ENCODE measurements at places on chromosomes 3 and 15.

DNA sequence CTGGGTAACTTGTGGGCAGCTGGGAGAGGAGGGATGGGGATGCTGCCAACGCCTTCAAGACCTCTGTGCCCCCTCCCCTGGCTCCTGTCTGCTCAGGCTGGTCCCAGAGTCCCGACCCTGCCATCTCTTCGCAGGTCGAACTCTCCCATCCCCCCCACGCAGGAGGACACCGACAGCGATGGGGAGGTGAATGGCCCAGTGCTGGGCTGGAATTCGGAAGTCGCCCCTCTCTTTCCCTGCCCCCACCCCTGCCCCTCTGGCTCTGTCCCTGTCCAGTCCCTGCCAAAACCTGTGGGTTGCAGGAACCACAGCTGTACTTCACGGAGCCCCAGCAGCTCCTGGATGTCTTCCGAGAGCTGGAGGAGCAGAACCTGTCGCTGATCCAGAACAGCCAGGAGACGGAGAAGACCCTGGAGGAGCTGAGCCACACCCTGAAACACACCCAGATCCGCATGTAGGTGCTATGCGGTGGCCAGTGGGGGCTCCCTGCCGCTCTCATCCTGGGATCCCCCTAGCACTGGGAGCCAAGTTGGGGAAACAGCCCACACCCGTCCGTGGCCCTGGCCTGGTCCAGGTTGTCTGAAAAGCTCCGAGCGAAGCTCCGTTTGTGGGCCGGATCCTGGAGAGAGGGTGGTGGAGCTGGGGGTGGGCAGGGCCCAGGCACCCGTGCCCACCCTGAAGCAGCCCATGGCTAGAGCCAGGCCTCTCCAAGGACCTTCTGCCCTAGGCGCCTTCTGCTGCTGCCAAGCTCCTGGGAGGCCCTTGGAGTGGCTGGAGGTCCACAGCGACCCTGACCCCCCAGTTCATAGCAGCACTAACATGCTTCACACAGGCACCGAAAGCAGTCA is 28.7 kb downstream of the CFAP100 start:
- H3K27ac ChIP-seq = no peak overlapping the region
- H3K27me3 ChIP-seq = no peaks in the 10 kb centered on the region
- no peaks in the 10 kb centered on the region for H3K36me3 ChIP-seq
- no peak for DNase-seq

- no peaks in the 10 kb centered on the region for H3K36me3 ChIP-seq
- H3K4me1 ChIP-seq = peaks cover 4% of the 10 kb centered on the region
- DNase-seq = no peak
- no peak overlapping the region for H3K4me3 ChIP-seq
- no peak overlapping the region for H3K27ac ChIP-seq
- H3K27me3 ChIP-seq = no peaks in the 10 kb centered on the region
Measured at GRCh38 chr3:45100981-45101407, 45.2 kb downstream of the CDCP1 start.

GRCh38 chr3:71657831-71658530 is 67.2 kb downstream of the EIF4E3 start:
- no peak overlapping the region for H3K27ac ChIP-seq
- H3K4me1 ChIP-seq = no peaks in the 10 kb centered on the region
- H3K27me3 ChIP-seq = no peaks in the 10 kb centered on the region
- no peak for DNase-seq
- no peaks in the 10 kb centered on the region for H3K36me3 ChIP-seq

DNA sequence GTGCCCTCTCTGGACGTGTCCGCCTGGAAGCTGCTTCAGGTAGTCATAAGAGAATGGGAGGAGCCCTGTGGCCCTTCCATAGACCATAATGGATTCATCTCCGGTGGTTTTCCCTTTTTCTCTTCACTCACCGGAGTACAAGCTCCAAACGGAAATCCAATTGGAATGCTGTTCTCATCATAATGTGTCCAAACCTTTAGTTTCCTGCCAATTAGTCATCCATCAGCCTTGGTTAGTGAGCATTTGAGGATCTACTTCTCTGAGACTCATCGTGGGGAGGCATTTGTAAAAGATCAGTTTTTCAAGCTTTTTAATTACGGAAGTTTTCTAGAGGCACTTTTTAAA is 34.9 kb downstream of the ABHD2 start:
- H3K36me3 ChIP-seq = no peaks in the 10 kb centered on the region
- DNase-seq = no peak
- no peak overlapping the region for H3K27ac ChIP-seq
- H3K4me1 ChIP-seq = peaks cover 8% of the 10 kb centered on the region
- no peak overlapping the region for H3K4me3 ChIP-seq

- no peaks in the 10 kb centered on the region for H3K27me3 ChIP-seq
- H3K4me1 ChIP-seq = no peaks in the 10 kb centered on the region
- DNase-seq = peak; percentile 47
- no peaks in the 10 kb centered on the region for H3K36me3 ChIP-seq
- H3K27ac ChIP-seq = no peak overlapping the region
Measured at GRCh38 chr3:4350789-4351163, 47.6 kb downstream of the SETMAR start.

DNA sequence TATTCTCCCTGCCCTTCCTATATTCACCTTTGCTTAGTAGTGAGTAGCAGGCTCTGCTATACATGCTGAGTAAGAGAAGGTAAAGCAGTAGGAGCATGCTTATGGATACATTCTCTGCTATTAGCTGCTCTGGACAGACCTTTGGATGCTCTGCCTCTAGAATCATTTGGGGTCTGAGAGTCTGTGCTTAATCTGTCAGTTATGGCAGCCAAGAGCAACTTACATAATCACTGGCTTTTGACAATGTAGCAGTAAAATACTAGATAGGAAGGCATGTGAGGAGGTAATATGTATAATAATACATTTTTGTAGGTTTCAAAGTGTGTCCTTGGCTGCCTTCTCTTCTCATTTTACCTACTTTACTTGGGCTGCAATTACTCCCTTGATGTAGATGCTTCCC is 277.7 kb downstream of the GAP43 start:
- no peak overlapping the region for H3K27ac ChIP-seq
- DNase-seq = no peak
- no peak overlapping the region for H3K4me3 ChIP-seq
- H3K4me1 ChIP-seq = no peaks in the 10 kb centered on the region
- no peaks in the 10 kb centered on the region for H3K36me3 ChIP-seq

Data from Panc1 (cell line).